Activated CD4-positive, alpha-beta T cell treated with anti-CD3 and anti-CD28 coated beads, Interleukin-2, amount 10 ng/mL, durations not matched to agents 7 days and 5 days (primary cell): ENCODE measurements at places on chromosomes 6 and 20. TPM values are rescaled to one million over a fixed set of nuclear protein-coding genes. Genes with fewer than 3 reads are reported as not detected.
A peak's percentile ranks its signal among the peaks of the same experiment; 100 is the strongest.

GRCh38 chr6:150001295-150002008 lies 23.9 kb downstream of the RAET1L start:
- H3K27ac ChIP-seq: peak overlapping the region; percentile 28
- H3K4me3 ChIP-seq: no peak overlapping the region
- peaks cover 41% of the 10 kb centered on the region for H3K27me3 ChIP-seq
- H3K4me1 ChIP-seq: peaks cover 41% of the 10 kb centered on the region
- peaks cover 3% of the 10 kb centered on the region for H3K36me3 ChIP-seq

GRCh38 chr20:53853111-53853713 lies 217.2 kb downstream of the BCAS1 start:
- peak overlapping the region; percentile 70 for H3K27ac ChIP-seq
- no peak for DNase-seq
- no peaks in the 10 kb centered on the region for H3K27me3 ChIP-seq
- peaks cover 41% of the 10 kb centered on the region for H3K4me1 ChIP-seq
- peaks cover 5% of the 10 kb centered on the region for H3K36me3 ChIP-seq

- no peaks in the 10 kb centered on the region for H3K36me3 ChIP-seq
- H3K4me1 ChIP-seq: no peaks in the 10 kb centered on the region
- peak; percentile 10 for DNase-seq
- H3K27ac ChIP-seq: no peak overlapping the region
Observed at GRCh38 chr6:123715006-123715863, 78.5 kb upstream of the TRDN start.

DNA sequence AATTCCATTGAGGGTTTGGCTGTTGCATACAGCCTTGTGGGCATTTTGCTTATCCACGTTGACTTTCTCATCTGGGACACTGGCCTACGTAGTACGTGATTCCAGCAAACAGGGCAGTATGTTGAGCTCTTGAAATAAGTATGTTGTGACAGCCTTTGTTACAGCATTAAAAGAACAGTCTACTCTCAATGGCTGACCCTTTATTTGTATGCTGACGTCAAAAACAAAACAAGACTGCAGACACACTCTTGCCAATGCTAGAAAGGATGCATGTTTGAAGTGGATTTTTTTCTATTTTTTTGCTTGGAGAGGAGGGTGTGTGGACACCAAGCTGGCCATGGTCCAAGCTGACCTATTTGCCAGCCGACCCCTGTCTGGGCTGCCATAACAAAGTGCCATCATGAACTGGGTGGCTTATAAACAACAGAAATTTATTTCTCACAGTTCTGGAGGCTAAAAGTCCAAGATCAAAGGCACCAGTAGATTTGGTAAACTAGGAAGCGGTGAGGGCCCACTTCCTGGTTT lies 10.8 kb upstream of the SNHG17 start:
- H3K4me1 ChIP-seq: peaks cover 31% of the 10 kb centered on the region
- peak overlapping the region; percentile 72 for H3K4me3 ChIP-seq
- peaks cover 5% of the 10 kb centered on the region for H3K27me3 ChIP-seq
- H3K36me3 ChIP-seq: peaks cover 11% of the 10 kb centered on the region
- no peak for DNase-seq
- peak overlapping the region; percentile 82 for H3K27ac ChIP-seq

DNA sequence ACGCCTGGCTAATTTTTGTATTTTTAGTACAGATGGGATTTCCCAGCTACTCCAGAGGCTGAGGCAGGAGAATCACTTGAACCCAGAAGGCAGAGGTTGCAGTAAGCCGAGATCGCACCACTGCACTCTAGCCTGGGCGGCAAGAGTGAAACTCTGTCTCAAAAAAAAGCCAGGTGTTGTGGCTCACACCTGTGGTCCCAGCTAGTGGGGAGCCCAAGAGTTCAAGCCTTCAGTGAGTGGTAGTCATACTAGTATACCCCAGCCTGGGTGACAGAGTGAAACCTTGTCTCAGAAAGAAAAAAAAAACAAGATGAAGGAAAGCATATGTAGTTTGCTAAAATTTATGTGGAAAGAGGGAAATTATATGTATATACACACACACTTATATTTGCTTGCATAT lies 20.0 kb upstream of the POU5F1 start:
- no peak overlapping the region for H3K27ac ChIP-seq
- no peak for DNase-seq
- H3K4me3 ChIP-seq: no peak overlapping the region
- peaks cover 27% of the 10 kb centered on the region for H3K4me1 ChIP-seq
- no peaks in the 10 kb centered on the region for H3K27me3 ChIP-seq
- H3K36me3 ChIP-seq: peaks cover 7% of the 10 kb centered on the region

DNA sequence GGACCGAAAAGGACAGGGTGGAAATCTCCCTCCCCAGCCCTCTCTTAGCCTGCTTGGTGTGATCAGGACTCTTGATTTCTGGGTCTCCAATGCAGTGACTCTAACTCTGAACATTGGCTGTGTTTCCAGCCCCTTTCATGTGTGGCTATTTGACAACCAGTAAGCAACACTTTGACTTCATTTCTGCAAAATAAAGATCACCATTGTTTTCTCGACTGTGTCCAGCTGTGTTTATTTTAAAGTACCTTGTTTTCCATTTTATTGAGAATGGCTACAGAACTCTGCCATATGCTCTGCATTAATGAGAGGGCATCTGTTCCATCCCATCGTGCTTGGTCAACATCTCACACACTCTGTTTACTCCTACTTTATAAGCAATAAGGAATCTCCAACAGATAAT lies 60.9 kb upstream of the TAGAP start:
- no peak overlapping the region for H3K4me3 ChIP-seq
- no peak for DNase-seq
- peak overlapping the region; percentile 96 for H3K27ac ChIP-seq
- no peaks in the 10 kb centered on the region for H3K36me3 ChIP-seq

GRCh38 chr6:112683106-112683505 lies 336.0 kb downstream of the RFPL4B start:
- no peaks in the 10 kb centered on the region for H3K36me3 ChIP-seq
- no peaks in the 10 kb centered on the region for H3K4me1 ChIP-seq

DNA sequence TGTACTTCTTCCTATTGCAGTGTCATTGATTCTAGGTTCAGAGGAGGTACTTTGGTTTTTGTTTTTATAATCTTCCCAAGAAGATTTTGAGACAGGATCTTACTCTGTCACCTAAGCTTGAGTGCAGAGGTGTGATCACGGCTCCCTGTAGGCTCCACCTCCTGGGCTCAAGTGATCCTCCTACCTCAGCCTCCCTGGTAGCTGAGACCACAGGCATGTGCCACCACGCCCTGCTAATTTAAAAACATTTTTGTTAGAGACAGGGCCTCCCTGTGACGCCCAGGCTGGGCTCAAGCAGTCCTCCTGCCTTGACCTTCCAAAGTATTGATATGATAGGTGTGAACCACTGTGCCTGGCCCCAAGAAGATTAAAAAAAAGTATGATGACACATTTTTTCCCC lies 3.4 kb upstream of the SLC17A5 start:
- H3K36me3 ChIP-seq: no peaks in the 10 kb centered on the region
- H3K27me3 ChIP-seq: no peaks in the 10 kb centered on the region
- H3K4me1 ChIP-seq: peaks cover 31% of the 10 kb centered on the region
- H3K4me3 ChIP-seq: no peak overlapping the region
- H3K27ac ChIP-seq: peak overlapping the region; percentile 66

GRCh38 chr6:111793711-111794111 lies 79.5 kb downstream of the FYN start:
- H3K27ac ChIP-seq: peak overlapping the region; percentile 77
- peaks cover 11% of the 10 kb centered on the region for H3K36me3 ChIP-seq
- no peaks in the 10 kb centered on the region for H3K27me3 ChIP-seq
- DNase-seq: peak; percentile 44
- peaks cover 66% of the 10 kb centered on the region for H3K4me1 ChIP-seq
- no peak overlapping the region for H3K4me3 ChIP-seq

- no peaks in the 10 kb centered on the region for H3K4me1 ChIP-seq
- no peaks in the 10 kb centered on the region for H3K36me3 ChIP-seq
- H3K27ac ChIP-seq: no peak overlapping the region
- H3K4me3 ChIP-seq: no peak overlapping the region
- H3K27me3 ChIP-seq: no peaks in the 10 kb centered on the region
Observed at GRCh38 chr20:7090001-7090400, 322.5 kb downstream of the BMP2 start.

DNA sequence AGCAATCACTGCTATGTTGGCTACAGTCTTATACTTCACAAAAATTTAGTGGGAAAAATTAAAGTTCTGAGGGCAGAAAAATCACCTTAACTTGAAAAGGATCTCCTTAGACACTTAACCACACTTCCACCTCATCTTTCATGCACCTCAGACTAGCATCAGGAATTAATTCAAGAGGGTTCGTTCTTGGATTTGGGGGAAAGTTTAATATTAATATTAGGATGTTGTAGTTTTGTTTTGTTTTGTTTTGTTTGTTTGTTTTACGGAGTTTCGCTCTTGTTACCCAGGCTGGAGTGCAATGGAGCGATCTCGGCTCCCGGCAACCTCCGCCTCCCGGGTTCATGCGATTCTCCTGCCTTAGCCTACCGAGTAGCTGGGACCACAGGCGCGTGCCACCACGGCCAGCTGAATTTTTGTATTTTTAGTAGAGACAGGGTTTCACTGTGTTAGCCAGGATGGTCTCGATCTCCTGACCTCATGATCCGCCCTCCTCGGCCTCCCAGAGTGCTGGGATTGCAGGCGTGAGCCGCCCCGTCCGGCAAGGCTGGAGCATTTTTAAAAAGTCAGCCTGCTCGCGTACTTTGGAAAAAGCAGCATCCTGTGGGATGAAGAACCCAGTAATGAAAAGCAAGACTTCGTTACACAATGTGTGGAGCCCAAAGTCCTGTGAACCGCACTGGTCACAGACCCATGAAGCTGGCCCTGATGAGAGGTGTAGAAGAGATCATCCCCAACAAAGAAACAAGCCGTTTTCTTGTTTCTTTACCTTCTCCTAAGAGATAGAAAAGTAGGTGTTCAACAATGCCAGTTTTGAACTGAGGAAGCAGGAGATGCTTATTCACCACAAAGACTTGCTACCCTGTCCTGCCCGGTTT lies 194.9 kb downstream of the GPX5 start:
- H3K27ac ChIP-seq: no peak overlapping the region
- H3K36me3 ChIP-seq: no peaks in the 10 kb centered on the region
- no peak overlapping the region for H3K4me3 ChIP-seq
- H3K27me3 ChIP-seq: peaks cover 48% of the 10 kb centered on the region

- no peaks in the 10 kb centered on the region for H3K27me3 ChIP-seq
- no peak overlapping the region for H3K4me3 ChIP-seq
Observed at GRCh38 chr6:146310628-146311027, 233.0 kb upstream of the RAB32 start.

DNA sequence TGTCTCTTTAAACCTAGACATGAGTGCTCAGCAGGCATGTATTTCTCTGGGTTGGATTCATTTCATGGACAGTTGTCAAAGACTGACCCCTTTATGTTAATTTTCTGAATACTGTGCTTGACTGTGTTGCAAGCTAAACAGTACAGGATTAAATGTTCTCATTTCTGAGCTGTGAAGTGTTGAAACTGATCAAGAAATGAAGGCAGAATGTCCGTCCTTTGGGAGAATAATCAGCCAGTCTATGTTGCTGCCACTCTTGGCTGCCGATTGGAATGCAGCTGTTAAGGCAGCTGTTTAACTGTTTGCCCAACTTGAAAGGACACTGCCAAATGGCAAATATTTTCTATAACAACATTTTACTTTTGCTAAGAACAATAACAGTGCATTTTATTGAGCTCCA lies 87.3 kb downstream of the CEP57L1 start:
- no peak overlapping the region for H3K4me3 ChIP-seq
- H3K4me1 ChIP-seq: peaks cover 1% of the 10 kb centered on the region
- DNase-seq: no peak
- H3K36me3 ChIP-seq: no peaks in the 10 kb centered on the region
- H3K27me3 ChIP-seq: peaks cover 58% of the 10 kb centered on the region
- no peak overlapping the region for H3K27ac ChIP-seq

DNA sequence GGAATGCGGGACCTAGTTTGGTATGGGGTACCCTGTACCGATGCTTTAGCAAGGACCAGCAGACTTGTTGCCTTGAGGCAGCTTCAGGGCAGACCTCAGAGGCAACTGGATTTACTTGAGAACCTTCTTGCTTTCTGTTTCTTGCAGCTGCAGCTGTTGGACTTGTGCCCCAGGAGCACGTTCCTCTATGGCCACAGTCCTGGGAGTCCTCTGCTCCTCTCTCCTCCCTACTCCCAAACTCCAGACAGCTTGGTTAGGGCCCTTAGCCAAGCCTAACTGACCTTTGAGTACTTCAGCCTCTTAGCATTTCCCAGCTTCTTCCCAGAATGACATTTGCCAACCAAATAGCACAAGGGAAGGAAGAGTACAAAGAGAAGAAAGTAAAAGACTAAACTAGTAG lies 34.7 kb downstream of the GHRH start:
- peaks cover 69% of the 10 kb centered on the region for H3K36me3 ChIP-seq
- peak overlapping the region; percentile 43 for H3K27ac ChIP-seq
- H3K27me3 ChIP-seq: no peaks in the 10 kb centered on the region

- no peak overlapping the region for H3K4me3 ChIP-seq
- H3K36me3 ChIP-seq: no peaks in the 10 kb centered on the region
- no peak for DNase-seq
- H3K27ac ChIP-seq: peak overlapping the region; percentile 34
Observed at GRCh38 chr6:11824986-11825385, 46.4 kb upstream of the ADTRP start.

GRCh38 chr6:169424821-169425240 lies 171.2 kb upstream of the THBS2 start:
- DNase-seq: no peak
- no peak overlapping the region for H3K4me3 ChIP-seq
- no peaks in the 10 kb centered on the region for H3K4me1 ChIP-seq

- H3K4me1 ChIP-seq: peaks cover 2% of the 10 kb centered on the region
- no peaks in the 10 kb centered on the region for H3K27me3 ChIP-seq
- H3K4me3 ChIP-seq: peak overlapping the region; percentile 31
- peaks cover 4% of the 10 kb centered on the region for H3K36me3 ChIP-seq
- H3K27ac ChIP-seq: no peak overlapping the region
Observed at GRCh38 chr6:80165143-80165542, 58.7 kb downstream of the BCKDHB start.

DNA sequence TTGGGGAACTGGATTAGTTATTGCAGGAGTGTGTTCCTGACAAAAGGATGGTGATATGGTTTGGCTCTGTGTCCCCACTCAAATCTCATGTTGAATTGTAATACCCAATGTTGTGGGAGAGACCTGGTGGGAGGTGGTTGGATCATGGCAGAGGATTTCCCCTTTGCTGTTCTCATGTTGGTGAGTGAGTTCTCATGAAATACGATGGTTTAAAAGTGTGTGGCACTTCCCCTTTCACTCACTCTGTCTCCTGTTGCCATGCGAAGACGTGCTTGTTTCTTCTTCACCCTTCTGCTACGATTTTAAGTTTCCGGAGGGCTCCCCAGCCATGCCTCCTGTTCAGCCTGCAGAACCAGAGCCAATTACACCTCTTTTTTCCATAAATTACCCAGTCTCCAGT lies 16.2 kb upstream of the TREM1 start:
- no peak overlapping the region for H3K4me3 ChIP-seq
- no peak for DNase-seq
- H3K4me1 ChIP-seq: peaks cover 45% of the 10 kb centered on the region
- H3K36me3 ChIP-seq: peaks cover 32% of the 10 kb centered on the region

GRCh38 chr6:96631248-96631647 lies 68.3 kb downstream of the FHL5 start:
- peaks cover 12% of the 10 kb centered on the region for H3K27me3 ChIP-seq
- no peaks in the 10 kb centered on the region for H3K36me3 ChIP-seq
- no peaks in the 10 kb centered on the region for H3K4me1 ChIP-seq
- H3K4me3 ChIP-seq: no peak overlapping the region
- DNase-seq: no peak
- H3K27ac ChIP-seq: no peak overlapping the region

Gene OR2H2
- not detected for total RNA-seq

Gene ACSS1
- 54.1 TPM for total RNA-seq

Gene OPRM1
- total RNA-seq: not detected

Gene RPS21
- 1,391 TPM for total RNA-seq

Gene SPATS1
- not detected for total RNA-seq

Gene PSMB9
- total RNA-seq: 391 TPM

Gene BIRC7
- total RNA-seq: not detected
